MV-4-11 (cell line): ENCODE measurements at places on chromosomes 2 and 18.

- DNase-seq: no peak
Observed at GRCh38 chr2:20509770-20510490, 63.1 kb downstream of the RHOB start.

GRCh38 chr2:28366496-28367282 is 26.0 kb upstream of the FOSL2 start:
- DNase-seq: peak; percentile 92

DNA sequence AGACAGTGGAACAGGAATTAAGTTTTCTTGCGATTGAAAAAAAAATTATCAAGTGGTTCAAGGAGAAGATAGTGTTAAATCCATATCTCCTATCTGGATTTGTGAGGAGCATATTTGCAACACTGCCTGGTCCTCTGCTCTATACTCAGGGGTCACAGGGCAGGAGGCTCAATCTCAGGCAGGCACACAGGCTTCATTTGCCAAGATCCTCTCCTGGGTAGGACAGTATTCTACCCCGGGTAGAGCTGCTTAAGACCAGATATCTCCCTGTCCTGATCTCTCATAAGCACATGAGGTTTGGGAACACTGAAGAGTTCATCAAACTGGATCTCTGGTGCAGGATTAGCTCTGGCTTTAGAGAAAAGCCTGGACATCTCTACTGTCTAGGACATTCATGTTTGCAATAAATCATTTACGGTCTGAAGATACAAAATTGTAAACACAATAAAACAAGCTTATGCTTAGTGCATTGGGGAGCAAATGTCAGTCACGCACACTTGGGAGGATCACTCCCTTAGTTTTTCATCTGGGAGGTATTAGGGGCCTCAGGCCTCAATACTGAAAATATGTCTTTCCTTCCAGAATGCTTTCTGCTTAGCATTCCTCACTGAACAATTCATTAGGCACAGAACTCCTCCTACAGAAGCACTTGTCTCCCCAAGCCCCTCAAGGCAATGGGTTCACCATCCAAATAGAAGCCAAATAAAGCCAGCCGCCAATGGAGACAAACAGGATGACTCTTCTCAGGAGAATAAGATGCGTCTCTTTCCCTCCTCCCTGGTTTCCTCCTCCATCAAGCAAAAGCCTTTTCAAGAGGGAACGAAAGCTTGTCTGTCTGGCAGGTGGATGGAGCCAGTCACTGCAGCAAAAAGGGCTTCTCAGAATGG is 34.1 kb upstream of the LCLAT1 start:
- no peak for DNase-seq

GRCh38 chr2:28252311-28252710 is 140.3 kb upstream of the FOSL2 start:
- DNase-seq: peak; percentile 67

DNA sequence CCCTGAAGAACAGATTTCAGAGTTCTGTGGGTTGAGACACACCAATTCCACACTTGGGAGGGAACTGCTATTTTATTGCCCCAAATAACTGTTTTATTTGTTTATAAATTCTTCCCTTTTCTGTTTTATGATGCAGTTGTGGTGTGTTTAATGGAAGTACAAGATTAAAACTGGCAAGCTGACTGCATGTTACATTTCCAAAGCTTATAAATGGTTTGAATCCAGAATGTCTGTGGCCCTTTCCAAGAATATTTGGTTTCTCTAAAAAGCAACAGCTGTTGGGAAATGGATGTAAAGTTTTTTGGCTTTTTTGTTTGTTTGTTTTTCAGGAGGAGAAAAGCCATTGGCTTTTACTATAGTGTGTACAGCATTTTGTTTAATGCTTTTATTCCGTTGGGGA is 234.5 kb downstream of the MTX2 start:
- DNase-seq: no peak

- no peak for DNase-seq
Observed at GRCh38 chr2:15750433-15750814, 158.8 kb downstream of the DDX1 start.

GRCh38 chr2:218993345-218994315 is at the start of gene CRYBA2:
Gene CRYBA2, minus strand, starts transcription at chr2:218993422. Its CDS starts 246 bp downstream, at chr2:218993176.
- DNase-seq: no peak

GRCh38 chr2:224261326-224261725 is 140.6 kb downstream of the FAM124B start:
- no peak for DNase-seq

GRCh38 chr2:172445851-172446250 is 18.5 kb downstream of the ITGA6 start:
- DNase-seq: no peak

DNA sequence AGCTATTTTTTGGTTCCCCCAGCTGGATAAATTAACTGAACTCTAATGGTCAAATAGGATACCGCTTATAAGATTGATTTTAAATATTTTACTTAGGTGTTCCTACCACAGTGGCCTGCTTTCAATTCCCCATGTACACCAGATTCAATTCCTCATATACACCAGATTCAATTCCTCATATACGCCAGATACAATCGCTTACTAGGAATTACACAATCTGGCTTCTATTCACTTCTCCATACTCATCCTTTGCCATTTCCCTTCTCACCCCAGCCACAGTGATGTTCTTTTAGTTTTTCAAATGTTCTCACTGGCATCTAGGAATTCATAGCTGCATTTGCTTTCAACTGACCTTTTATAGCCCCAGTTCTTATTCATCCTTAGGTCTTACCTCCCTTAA is 66.5 kb downstream of the SLC40A1 start:
- peak; percentile 97 for DNase-seq

DNA sequence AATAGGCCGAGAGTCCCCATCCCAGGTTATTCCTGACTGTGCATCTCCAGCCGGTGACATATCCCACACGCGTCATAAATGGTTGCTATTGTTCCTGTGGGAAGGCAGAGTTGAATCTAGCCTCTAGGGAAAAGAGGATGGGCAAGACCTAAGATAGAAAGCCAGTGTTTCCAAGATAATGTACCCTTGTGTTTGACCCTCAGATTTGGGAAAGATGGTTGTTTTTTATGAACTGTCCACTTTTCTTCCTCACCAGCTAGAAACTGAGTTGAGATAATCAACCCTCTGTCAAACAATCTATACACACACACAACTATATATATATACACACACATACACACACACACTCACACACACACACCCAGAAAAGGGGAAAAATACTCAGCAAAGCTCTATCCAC is 131.0 kb downstream of the PRKCE start:
- no peak for DNase-seq

GRCh38 chr2:46434851-46435273 is 44.5 kb upstream of the TMEM247 start:
- no peak for DNase-seq

GRCh38 chr18:62452280-62452831 is 70.5 kb upstream of the ZCCHC2 start:
- DNase-seq: peak; percentile 81

- no peak for DNase-seq
Observed at GRCh38 chr2:241929551-241930490, 60.3 kb downstream of the RTP5 start.

DNA sequence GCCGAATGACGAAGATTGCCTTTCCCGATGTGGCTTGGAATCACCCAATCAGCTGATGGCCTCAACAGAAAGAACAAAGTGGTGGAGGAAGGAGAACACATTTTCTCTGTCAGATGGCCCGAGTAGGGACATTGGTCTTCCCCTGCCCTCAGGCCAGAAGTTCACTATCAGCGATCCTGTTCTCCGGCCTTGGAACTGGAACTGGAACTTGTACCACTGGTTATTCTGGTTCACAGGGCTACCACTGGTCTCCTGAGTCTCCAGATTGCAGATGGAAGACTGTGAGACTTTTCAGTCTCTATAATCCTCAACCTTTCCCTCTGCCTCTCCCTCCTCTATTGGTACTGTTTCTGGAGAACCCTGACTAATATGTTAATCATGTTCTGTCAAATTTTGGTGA is 180.4 kb downstream of the ANKRD30B start:
- DNase-seq: no peak

- DNase-seq: no peak
Observed at GRCh38 chr2:62469548-62469947, 36.4 kb downstream of the TMEM17 start.

- no peak for DNase-seq
Observed at GRCh38 chr18:77495982-77496690, 246.5 kb downstream of the GALR1 start.

- no peak for DNase-seq
Observed at GRCh38 chr2:38200598-38200997, 124.6 kb upstream of the CYP1B1 start.

GRCh38 chr2:41657226-41657625 is 390.6 kb upstream of the PKDCC start:
- no peak for DNase-seq

GRCh38 chr18:63819786-63820185 is 44.6 kb downstream of the SERPINB7 start:
- DNase-seq: no peak

DNA sequence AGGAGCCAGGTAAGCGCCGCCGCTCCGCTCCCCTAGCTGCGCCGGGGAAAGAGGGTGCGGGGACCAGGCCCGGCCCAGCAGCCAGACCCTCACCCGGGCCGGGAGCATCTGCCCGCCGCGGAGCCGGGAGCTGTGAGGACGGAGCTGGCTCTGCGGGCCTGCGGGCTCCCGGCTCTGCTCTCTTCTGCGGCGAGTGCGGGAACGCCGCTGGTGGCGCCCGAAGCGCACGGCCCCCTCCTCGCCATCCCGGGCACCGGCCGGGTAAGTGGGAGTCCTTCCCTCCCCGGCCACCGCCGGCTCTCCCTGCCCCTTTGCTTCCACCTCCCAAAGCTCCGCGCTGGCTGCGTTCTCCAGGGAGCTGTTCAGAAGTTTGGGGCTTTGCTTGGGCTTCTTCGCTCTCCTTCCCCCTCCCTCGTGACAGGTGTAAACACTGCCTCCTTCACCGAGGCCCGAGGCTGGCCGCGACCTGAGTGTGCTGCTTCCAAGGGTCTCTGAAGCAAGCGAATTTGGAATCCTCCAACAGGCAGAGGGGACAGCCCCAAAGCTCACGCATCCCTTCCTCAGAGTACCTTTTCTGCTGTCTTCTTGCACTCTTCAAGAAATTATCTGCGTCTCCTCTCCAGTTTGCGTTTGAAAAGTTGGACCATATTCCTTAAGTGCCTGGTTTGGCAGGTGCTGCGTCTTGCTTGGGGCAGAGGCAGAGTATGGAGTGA is 632 bp downstream of the AFTPH start:
- no peak for DNase-seq

- no peak for DNase-seq
Observed at GRCh38 chr2:65587779-65588178, 155.4 kb upstream of the SPRED2 start.

GRCh38 chr2:177611310-177611886 is 218.8 kb downstream of the AGPS start:
- DNase-seq: no peak

DNA sequence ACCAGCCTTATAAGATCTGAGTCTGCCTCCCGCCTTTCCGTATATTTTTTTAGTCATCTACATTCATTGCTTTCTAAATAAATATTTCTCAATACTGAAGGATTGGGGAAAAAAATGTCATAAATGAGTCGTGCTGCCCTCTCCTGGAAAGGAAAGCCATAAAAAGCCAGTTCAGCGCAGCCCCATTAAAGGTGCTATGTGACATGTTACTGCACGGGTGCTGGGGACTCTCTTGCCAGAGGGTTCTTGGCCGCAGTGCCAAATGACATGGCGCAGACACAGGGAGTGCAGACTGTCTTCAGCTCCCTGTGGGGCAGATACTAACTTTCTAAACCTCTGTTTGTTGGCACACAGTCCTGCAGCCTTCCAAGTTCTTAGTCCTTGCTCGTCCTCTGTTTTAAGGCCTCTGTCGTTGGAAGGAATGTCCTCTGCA is 53.7 kb upstream of the MAP3K20 start:
- DNase-seq: peak; percentile 25

- no peak for DNase-seq
Observed at GRCh38 chr18:57909620-57910019, 106.5 kb upstream of the ATP8B1 start.

DNA sequence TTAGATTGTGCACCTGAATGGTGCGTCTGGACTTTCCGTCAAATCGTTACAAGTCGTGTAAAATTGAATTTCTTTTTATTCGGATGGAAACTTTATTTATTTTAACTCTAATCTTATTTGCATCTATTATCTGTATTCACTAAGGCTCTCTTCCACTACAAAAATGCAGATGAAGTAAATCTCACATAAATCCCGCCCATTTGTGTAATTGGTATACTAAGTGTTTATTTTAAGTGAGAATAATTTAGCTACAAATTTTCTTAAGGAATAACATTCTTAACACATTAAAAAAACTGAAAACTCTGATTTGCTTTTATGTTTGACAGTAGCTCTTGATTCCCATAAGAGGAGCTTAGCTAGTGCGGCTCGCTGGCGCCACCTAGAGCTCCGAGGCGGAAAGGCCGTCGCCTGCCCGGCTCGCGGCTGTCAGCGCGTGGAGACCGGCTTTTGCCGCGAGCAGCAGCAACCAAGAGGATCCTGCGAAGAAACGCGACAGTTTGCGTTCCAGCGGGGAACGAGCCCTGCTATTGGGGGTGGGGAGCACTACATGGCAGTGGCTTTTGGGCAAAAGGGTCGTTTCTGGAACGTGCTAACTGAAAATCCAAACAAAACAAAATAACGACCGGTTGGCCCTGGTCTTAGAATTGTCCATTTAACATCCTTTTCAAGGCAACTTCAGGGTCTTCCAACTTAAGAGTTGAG is 6.7 kb downstream of the SP9 start:
- peak; percentile 77 for DNase-seq

DNA sequence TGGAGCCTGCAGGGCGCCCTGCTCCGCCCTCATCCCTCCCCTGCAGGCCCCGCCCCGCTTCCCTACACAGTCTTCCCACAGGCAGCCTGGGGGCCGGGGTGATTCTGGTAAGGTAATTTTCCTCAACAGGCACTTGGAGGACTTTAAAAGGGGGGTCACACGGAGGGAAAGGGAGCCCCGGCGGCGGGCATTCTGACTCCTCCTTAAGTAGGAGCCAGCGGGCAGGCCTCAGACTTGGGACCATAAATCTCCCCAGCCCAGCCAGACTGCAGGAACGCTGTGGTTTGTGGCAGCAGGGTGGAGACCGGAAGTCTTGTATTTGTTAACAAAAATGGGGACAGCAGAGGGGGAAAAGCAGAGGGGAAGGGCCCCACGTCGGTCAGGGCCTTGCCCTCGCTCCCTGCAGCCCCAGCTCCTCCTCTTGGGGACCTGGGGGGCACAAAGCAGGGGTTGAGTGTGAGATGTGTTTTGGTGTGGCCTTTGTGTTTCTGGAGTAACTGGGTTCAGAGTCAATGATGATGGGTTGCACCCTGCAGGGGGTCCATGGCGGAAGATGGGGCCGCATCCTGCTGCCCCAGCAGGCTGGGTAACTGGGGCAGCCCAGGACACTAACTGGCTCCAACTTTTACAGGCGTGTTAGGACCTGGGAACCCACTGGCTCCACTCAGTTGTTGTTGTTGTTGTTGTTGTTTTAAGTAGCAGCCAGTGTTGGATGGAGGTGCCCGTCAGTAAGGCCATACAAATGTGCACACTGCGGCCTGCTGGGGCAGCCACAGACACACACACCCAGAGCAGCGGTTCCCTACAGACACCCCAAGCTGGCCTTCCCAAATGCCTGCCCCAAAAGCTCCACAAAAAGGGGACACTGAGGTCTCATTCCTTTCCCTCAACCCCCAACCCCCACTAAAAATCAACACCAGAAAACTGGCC is 27.7 kb downstream of the SMAD7 start:
- DNase-seq: peak; percentile 86
